ENCODE measurements at places on chromosomes 12 and 14.

DNA sequence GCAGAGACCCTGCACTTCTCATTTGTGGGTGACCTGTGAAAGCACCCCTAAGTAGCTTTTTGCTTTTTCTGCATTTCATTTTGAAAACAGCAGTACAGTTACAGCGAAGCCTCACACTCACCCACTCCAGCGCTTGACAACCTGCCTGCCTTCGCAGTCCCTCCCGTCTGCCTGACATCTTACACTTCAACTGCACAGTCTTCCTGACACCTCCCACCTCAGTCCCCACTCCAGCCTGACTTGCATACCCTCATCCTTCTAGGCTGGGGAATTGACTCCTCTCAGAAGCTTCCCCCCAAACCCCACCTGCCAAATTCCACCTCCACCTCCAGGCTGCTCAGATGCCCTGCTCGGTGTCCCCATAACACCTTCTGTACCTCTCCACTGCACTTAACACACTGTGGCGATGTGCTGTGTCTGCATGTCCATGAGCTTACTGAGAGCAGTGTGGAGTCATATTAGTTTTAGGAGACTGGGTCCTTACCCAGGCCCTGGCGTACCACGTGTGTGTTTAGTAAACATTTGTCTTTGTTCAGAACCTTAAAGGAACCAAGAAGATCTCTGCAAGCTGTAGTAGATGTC lies 159.4 kb downstream of the PRKCH start:
- no peak for DNase-seq

GRCh38 chr12:24823808-24824515 lies 124.9 kb downstream of the BCAT1 start:
- no peak for DNase-seq

- no peak for DNase-seq
These were observed 371.8 kb downstream of the ZFP36L1 start for GRCh38 chr14:68421116-68421515.

- no peak for DNase-seq
These were observed 93.5 kb downstream of the PPP1R12A start for GRCh38 chr12:79841248-79841877.

DNA sequence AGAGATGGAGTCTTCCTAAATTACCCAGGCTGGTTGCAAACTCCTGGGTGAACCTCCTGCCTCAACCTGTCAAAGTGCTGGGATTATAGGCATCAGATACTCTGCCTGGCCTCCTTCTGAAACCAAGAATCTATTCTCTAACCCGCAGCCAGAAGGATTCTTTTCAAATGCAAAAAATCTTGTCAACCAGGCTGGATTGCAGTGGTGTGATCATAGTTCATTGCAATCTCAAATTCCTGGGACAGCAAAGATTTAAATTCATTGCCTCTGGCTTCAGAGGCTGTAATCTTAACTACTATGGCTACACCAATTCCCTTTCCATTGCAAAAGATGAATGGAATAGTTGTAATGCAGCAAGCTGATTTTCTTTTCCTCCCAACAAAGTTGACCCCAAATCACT lies 106.3 kb upstream of the TBX3 start:
- no peak for DNase-seq

- DNase-seq = no peak
These were observed 69.8 kb downstream of the ZFP36L1 start for GRCh38 chr14:68722968-68723566.

DNA sequence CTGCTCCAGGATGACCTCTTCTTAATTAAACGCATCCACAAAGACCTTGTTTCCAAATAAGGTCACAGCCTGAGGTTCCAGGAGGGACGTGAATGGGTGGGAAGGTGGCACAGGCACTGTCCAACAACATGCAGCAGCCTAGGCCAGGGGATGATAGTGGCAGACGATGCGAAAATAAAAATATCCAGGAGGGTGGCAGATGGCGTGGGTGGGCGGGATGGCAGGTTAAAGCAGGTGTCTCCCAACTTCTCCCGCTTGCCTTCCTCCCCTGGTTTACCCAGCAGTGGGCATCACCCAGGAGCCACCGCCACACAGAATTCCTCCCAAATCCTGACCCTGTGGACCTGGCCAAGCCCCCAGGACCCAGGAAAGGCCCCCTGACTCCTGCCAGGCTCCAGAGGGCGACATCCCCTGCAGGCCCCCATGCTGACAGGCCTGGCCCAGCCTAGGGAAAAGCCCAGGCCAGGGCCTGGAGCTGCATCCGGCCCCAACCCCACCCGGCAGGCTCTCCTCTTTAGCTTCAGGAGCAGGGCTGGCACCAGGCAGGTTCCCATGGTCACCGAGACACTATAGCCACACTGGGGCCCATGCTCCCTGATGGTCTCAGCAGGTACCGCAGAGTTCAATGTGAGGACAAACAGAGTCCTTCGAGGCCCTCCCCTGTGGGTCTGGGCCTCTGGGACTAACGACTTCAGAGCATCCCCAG lies 9.7 kb downstream of the NCOR2 start:
- peak; percentile 88 for DNase-seq

- no peak for DNase-seq
These were observed 8.0 kb upstream of the ACTR10 start for GRCh38 chr14:58191763-58192601.

DNA sequence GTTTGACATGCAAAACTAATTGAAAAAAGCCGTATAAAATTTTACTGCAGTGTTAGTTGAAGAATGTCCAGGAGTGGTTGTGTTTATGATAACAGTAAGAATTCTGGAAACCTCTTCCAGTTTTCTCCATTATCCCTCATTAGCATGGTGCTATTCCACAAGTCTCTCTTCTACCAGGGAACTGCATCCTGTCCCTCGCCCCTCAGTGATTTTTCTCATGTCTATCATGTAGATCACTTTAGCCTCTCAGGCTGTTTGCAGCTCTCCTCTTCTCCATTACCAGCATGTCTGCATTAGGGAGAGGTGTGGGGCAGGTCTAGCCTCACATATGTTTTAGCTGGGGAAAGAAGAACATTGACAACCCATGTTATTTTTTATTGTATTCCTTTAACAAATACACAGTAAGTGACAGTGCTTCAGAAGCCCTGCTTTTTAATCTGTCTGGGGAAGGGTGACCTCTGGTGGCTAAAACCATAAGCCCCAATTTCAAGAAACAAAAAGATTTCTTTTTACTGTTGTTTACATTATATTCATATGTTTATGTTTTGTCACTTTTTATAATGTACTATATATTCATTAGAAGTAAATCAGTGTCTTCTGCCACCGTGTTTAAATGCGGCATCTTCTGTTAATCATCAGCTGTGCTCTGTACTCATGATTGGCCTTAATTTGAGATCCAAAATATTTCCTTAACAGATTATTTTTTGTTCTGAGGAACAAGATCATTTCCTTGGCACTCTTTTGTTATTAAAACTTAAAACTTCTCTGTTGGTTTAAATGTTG lies 70.7 kb downstream of the RASSF8 start:
- DNase-seq = peak; percentile 4

DNA sequence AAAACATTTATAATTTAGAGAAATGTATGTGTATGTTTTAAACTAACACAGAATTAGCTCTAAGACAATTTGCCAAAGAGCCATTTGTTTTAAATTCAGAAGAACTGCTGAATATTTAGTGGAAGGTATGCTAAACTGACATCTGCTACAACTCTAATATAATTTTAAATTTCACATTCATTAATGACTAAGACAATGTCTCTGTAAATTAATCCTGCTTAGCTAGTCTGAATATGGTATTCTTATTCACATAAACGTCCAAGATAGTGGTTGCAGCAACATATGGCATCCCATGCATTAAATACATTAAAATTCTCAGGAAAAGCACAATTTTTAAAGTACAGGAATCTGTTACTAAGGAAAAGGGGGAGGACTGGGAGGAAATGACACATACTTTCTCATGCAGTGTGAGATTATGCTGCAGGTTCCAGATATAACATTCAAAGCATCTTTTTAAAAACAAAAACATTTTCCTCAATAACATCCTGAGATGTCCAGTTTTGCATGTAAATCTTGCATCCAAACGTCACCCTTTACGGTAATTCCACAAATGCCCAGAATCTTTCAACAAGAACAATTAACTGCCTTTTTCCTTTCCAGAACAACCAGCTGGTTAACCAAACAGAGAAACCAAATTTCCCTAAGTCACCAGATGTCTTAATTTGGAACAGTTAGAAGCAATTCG lies 26.9 kb downstream of the WDR89 start:
- DNase-seq = no peak

GRCh38 chr12:49944046-49944445 lies 6.5 kb upstream of the AQP2 start:
- DNase-seq = no peak

DNA sequence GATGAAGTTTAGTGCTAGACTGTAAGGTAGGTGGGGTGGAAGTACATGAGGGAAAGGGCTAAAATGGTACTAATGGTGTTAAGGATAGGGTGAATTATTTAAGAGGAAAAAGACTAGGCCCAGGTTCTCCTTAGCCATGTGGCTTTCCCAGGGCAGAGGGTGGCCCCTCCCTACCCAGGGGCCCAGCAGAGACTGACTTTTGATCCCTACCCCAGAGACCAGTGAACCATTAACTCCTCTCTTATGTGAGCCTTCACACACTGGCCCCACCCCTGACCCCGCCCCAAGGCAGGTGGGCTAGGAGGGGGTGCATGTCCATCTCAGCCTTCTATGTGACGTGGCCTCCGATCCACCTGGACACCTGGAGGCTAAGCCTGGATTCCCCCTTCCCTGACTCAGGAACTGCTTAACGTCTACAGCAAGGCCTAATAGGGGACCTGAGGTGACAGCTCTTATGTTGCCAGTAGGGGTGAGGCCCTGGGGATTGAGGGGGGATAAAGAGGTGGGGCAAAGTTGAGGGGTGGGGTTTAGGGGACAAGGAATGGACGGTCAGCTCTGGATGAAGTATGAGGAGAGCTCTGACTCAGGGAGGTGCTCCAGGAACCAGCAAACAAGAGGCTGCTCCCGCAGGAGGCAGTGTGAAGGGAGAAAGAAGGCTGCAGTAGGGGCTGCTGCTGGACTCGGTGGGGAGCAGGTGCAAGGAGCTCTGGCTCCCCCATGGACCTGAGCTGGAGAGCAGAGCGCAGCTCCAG lies 757 bp downstream of the SLC39A5 start:
- no peak for DNase-seq

GRCh38 chr12:87775051-87775450 lies 254.2 kb downstream of the C12orf50 start:
- DNase-seq = no peak

DNA sequence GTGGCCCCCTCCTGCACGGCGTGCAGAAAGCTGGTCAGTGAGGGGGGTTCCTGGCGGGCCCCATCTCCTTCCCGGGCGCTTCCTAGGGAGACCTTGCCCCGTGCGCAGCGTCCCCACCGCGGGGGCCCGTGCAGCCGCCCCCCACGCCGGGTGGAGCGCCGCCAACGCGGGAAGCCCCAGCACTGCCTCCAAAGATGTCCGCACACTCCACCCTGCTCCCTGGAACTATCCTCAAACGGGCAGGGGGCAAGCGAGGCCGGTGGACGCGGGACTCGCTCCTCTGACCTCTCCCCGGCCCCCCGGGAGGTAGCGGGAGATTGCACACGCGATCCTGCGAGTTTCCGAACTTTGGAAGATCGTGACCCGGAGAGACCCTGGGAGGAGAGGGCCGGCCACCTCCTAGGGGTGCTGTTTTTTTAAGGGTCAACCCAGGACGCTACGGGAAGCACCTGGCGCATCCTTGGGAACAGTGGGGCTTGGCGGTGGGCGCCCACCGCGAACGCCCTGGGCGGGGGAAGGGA lies 1.5 kb upstream of the FZD10 start:
- DNase-seq = no peak

All from NCI-H2081 (cell line).